ENCODE measurements at places on chromosomes 11 and 22. TPM values are rescaled to one million over a fixed set of nuclear protein-coding genes. Genes with fewer than 3 reads are reported as not detected.

DNA sequence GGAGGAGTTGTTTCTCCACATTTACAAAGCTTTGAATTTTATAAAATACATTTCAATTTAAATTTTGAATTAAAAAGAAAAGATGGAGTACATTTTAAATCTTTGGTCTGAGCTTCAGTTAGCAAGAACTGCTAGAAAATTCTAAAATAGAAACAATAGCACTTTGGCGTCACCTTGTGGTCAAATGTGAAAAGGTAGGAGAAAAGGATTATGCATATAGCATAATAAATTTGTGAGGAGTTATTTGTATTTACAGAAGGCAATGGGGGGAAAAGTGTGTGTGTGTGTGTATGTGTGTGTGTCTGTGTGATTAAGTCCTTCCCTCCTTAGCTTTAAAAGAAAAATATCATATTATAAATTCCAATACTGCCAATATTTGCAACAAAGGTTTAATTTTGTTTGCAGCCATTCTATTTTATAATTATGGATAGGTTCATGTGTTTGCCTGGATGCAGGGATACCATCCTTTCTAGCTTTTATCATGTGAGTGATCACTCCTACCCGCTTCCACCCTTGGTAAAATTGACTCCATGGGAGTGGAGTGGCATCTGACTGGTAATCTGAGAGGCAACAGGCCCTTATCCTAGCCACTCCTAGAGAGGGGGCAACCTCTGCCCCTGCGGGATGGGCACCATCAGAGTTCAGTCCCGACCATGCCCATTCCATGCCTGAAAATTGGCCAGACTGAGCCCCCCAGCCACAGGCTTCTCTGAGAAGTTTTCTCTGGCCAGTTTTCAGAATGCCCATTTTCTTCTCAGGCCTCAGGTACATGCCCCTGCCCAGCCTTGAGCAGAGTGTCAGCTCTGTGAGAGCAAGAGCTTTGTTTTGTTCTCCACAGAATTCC, 13.6 kb upstream of the LGR4 start:
- DNase-seq, result no peak

DNA sequence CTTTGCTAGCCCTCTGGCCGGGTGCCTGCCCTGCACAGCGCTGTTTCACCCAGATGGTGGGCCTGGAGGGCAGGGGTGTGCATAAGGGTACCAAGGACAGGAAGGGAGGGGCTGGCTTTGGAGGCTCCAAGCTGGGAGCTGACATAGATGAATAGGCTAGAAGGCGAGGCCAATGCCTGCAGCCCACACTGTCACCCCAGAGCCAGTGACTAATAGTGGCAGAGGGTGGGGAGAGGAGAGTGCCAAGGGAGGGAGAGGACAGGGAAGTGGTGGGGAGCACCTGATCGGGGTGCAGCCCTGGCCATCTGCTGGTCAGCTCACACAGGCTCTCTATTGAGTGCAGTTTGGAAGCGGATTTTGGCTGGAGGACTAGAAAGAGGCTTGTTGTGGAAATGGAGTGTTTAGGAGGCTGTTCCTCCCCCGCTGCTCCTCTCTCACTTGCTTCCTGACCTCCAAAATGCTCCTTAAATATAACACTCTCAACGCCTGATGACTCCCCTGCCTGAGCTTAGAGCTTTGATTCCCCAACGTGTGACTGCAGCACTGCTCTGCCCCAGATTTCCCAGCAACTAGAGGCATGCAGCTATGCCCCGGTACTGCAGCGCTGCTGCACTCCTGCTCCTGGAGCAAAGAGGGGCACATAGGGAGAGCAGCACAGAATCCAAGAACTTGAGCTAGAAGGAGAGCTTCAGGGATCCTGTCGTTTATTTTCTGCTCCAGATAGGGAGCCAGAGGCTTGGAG, 89.2 kb downstream of the GRAMD1B start:
- DNase-seq, result no peak

DNA sequence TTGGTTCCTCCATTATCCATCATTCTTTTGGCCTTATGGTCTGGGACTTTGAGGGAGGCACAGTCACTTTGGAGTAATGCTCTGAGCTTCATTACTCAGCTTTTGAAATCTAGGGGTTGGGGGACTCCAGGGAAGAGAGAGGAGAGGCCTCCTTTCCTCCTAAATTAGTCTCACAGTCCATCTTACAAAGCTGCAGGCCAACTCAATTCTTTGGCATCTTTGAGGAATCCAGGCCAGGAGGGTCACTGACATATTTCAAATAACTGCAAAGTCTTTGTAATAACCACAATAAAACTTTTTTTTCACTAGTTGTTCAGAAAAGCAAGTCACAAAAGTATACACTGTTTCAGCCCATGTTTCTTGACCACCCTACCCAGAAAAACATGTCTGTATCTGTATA, 73.3 kb upstream of the FAR1 start:
- no peak for DNase-seq

DNA sequence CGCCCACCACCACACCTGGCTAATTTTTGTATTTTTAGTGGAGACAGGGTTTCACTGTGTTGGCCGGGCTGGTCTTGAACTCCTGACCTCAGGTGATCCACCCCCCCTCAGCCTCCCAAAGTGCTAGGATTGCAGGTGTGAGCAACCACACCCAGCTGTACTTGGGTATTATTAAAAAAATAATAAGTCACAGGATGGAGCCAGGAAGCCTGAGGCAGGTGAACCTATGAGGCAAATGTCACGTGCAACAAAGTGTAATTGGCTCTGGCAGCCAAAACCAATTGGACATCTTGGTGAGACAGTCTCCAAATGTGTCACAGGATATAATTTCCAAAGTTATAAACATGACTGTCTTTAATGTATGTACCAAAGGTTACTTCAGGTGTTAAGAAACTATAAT, 24.0 kb upstream of the MALAT1 start:
- peak; percentile 14 for DNase-seq

DNA sequence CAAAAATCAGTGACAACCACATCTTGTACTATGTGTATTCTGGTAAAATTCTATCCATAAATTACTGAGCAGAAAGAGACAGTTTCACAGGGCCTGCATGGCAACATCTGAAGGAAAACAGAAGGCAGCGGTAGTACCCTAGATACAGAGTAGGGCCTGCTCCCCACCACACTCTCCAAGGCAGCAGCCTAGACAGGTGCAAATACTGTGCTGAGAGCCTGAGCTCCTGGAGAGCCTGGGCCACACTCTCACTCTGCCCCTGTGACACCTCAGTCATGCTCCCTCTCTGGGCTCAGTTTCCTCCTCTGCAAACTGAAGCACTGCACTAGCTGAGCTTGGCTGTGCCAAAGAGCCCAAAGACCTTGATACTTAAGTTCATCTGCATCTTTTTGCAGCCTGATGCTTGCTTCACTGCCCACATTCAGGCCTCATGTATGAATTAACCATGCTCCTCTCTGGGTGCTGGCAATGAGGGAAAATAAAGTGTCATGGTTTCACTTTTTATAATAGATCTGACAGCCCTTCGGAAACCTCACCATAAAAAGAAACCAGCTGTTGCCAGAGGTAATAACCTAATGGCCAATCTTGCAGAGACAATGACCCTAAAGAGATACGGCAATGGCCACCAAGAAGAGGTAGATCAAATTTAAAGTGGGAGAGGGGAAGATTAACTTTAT, 104.7 kb downstream of the PLEKHA7 start:
- DNase-seq, result no peak

GRCh38 chr22:31876156-31876920, 68.0 kb upstream of the YWHAH start:
- DNase-seq, result no peak

GRCh38 chr11:19864141-19865140, 151.8 kb downstream of the NAV2 start:
- no peak for DNase-seq

DNA sequence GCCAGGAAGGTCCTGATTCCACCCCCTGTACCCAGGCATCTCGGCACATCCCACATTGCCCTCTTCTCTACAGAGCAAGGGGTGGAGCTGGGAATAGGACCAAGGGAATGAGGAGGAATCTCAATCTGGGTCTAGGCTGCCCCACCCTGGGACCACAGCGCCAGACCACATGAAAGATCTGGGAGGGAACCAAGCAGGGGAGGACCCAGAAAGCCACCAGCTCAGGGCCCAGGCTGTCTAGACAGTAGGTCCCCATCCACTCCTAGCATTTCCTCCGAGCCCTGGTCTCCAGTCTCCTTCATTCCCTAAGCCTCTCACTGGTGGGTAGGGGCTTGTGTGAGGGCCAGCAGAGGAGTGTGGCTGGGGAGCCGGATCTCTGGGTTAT, 11.6 kb downstream of the PHLDB1 start:
- DNase-seq, result peak; percentile 84

GRCh38 chr11:128522943-128523518, 64.3 kb downstream of the ETS1 start:
- no peak for DNase-seq

GRCh38 chr11:85257837-85258236, 369.3 kb downstream of the DLG2 start:
- no peak for DNase-seq

GRCh38 chr11:121929581-121929980, 186.4 kb downstream of the BLID start:
- DNase-seq, result peak; percentile 75

GRCh38 chr11:25057861-25058260, 561.0 kb downstream of the LUZP2 start:
- no peak for DNase-seq

GRCh38 chr11:17391493-17392355, 3.3 kb upstream of the KCNJ11 start:
- no peak for DNase-seq

- DNase-seq, result no peak
These were observed 3.4 kb upstream of the P2RY6 start for GRCh38 chr11:73268671-73269271.

DNA sequence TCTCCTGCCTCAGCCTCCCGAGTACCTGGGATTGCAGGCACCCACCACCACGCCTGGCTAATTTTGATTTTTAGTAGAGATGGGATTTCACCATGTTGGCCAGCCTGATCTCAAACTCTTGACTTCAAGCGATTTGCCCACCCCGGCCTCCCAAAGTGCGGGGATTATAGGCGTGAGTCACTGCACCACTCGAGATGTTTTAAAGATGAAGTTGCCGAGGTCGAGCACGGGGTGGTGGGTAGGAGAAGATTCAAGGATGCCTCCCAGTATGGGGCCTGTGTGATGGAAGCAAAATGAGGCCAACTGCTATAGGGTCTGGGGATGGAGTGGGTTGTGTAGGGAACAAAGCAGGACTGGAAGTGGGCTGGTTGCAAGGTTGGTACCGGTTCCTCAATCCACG, 245.2 kb downstream of the MN1 start:
- DNase-seq, result no peak

DNA sequence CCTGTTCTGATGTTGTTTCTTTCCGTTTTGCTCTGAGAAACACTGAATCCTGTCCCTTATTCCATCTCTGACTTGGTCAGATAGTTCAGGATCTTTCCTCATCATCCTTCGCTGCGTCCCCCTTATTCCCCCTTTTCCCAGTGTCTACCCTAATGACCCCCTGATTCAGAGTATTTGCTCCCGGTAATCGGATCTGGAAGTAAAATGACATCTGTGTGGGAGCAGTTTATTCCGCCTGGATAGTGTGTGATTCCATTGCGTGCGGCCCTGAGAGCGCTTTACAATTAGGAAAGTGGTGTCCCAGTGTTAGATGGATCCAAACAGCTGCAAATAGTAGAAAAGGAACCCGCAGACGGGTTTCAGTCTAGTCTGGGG, 606 bp downstream of the DRG1 start:
- DNase-seq, result no peak

DNA sequence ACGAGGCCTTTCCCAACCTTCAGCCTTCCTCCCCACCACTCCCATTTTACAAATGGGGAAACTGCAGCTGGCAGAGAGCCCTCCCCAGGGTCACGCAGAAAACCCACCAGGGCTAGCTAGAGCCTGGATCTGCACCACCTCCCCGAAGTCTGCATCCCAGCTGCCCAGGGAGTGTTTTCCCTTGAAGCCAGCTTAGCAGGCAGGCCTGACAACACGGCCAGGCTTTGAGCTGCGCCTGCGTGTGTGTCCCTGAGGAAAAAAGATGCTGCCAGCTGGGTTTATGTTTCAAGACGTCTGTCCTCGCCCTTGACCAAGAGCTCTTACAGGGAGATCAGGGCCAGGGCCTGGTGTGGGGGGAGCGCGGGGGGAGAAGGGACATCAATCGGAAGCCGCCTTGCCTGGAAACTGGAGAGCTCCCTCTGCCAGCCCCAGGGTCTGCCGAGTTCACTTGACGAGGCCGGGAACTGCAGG, 20.3 kb downstream of the WNT11 start:
- peak; percentile 91 for DNase-seq

DNA sequence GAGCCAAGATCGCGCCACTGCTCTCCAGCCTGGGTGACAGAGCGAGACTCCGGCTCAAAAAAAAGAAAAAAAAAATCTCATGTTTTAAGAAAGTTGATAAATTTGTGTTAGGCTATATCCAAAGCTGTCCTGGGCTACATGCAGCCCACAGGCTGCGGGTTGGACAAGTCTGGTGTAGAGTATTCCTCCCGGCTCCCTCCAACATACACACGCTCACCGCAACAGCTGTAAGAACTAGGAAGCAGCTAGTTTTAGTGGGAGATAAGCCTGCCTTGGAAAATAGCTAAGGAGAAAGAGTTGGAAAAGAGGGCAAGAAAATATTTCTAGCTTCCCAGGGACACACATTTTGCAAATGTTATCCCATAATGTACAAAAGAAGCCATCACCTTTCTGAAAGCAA, 46.6 kb downstream of the CELF1 start:
- DNase-seq, result no peak

DNA sequence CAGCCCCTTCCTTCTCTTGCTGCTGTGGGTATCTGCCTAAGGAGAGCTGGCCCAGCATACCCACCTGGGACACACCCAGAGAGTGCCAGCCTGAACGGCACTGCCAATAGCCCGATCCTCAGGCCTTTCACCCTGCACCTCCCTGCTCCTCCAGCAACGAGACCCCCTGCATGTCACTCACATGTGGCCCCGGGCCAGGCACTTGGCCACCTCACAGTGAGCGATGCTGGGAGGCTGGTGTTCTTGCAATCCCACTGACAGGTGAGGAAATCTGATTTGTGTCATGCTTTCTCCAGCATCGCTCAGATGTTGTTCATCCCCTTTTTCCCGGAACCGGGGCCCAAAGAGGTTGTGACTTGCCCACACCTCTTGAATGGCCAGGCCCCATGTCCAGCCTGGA, 20.5 kb downstream of the DAGLA start:
- DNase-seq, result no peak

The GP1BB gene
- not detected for total RNA-seq

The CCDC117 gene
- 13.1 TPM for total RNA-seq

The OR10D3 gene
- not detected for total RNA-seq

The SAAL1 gene
- 9.1 TPM for total RNA-seq

The GAB4 gene
- not detected for total RNA-seq

The HTR3A gene
- total RNA-seq, result not detected

The LDHAL6A gene
- 0.20 TPM for total RNA-seq

Measured in right cardiac atrium (tissue), 5 donors.